HCEC 1CT (cell line): ENCODE measurements at places on chromosomes 2 and 18.
A peak's percentile ranks its signal among the peaks of the same experiment; 100 is the strongest.

DNA sequence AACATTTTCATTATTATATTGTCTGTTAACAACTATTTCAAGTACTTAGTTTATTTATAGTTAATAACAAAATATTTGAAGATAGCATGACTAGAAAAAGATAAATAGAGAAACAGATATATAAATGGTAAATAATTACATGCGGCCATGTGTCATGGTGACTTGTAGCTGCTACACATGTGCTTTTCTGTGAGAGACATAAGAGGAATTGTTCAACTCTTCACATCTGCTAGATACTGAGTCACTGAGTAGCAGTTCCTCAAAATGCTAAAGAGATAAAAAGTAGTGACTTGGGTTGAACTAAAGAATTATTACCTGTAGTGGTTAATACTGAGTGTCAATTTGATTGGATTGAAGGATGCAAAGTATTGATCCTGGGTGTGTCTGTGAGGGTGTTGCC lies 37.5 kb upstream of the SCN9A start:
- peak; percentile 58 for DNase-seq

- DNase-seq: no peak
Observed at GRCh38 chr2:223501641-223502040, 100.5 kb downstream of the SCG2 start.

DNA sequence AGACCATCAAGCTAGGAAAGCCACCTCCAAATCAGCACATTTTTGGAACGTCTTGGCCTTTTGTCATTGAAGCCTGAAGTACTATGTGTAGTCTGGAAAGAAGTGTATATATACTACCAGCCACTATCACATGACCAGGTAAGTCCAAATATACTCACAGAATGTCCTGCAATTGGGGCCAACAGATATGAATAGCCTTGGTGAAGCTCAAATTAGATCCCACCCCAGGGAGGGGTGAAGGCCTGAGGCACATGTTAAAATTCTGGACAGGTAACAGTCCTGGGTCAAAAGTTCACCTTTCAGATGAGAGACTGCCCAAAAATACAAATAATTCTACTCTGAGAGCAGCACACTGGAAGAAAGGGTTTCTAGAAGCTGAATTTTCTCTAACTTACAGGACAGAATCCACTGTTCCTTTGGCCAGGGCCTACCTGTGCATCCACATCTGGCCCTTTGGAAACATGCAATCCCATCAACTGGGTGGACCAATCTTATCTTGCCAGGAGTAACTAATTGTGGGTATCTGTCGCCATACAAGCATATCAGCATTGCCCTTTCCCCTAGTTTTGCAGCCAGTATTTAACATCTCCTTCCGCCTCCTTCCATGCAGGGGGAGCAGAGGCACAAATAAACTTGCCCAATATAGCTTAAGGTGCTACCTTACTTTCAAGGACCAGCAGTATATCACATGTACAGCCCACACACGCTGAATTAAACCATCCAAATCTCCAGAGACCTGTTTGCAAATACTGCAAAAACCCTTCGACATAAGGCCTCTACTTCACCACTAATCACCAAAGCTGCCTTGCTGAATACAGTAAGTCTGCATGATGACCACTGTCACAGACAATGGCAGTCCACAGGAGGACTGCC lies 67.8 kb downstream of the EIF5B start:
- no peak for DNase-seq

DNA sequence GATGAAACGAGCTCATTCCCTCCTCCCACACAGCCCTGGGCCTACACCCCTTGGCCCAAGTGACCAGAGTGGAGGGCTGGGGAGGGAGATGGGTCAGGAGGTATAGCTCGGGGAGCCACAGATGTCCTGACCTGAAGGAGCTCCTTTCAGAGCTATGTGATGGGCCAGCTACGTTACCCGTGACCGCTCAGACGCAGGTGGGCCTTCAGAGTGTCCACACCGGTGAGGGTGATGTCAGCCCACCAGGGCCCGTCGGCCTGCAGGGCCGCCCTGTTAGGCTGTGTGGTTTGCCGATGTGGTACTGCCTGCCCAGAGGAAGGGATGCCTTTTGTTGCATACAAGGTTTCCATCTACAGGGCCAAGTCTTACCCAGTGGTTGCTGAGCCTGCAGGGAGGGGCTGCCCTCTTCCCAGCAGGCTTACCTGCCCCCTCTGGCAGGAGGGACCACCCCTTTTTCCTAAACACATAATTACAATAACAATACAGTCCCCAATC lies 41.8 kb upstream of the FOSL2 start:
- DNase-seq: no peak

GRCh38 chr2:239619369-239619768 lies 218.5 kb upstream of the HDAC4 start:
- no peak for DNase-seq

DNA sequence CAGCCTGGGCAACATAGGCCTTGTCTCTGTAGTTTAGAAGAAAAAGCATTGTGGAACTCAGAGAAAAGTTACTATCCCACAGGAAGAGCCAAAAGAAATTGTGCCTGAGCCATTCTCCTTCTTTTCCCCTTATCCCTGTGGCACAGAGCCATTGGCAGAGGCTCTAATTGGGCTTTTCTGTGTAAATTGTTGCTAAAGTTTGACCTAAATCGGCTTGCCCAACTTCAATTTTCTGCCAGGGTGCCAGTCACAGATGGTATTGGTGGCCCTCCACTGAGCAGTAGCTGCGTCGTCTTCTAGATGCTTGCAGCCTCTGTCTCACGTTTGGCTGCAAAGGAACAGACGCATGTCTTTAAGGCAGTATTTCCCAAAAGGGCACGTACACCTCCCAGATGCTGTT lies 30.3 kb downstream of the ZNF532 start:
- DNase-seq: no peak

DNA sequence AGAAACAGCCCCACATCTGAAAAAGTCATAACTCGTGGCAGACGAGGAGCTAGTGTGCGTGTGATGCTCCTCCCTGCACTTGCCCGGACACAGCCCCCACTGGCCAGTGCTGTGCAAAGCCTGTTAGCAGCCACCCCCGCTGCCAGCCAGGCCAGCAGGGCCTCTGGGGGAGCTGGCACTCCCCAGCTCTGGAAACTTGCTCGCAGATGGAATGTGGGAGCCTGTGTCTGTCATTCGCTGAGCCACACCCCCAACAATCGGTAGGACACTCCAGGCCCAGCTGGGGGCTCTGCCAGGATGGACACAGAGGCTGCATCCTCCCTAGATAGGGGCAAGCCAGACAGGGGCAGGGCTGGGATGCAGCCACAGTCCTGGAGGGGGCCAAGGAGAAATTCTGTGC lies 62.4 kb upstream of the ATG16L1 start:
- DNase-seq: no peak

GRCh38 chr2:216222650-216223352 lies 113.7 kb downstream of the XRCC5 start:
- peak; percentile 53 for DNase-seq

- no peak for DNase-seq
Observed at GRCh38 chr2:108905176-108905575, 83.8 kb downstream of the EDAR start.

- DNase-seq: no peak
Observed at GRCh38 chr2:141534666-141535362, 596.0 kb downstream of the LRP1B start.

GRCh38 chr2:46689993-46690392 lies 210.6 kb downstream of the TMEM247 start:
- peak; percentile 47 for DNase-seq

- DNase-seq: no peak
Observed at GRCh38 chr2:65429786-65430602, 2.4 kb downstream of the SPRED2 start.

DNA sequence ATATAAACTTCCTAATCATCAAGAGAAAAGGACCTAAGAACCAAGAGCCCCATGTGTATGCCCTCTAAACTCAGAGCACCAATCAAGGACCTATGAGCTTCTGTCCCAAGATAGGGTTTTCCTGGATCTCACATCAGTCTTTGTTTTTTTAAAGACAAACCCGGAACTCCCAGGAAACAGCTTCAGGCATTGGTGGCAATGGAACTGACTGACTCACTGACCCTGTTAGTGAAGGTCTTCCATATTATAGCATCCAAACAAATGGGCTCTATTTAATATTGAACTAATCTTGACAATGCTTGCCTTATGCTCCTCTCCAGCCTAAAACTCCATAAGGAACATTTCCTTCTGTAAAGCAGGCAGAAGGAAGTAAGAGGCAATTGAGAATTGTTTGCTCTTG lies 63.5 kb upstream of the RPE start:
- DNase-seq: no peak

- no peak for DNase-seq
Observed at GRCh38 chr2:179252423-179252822, 12.2 kb downstream of the SESTD1 start.

DNA sequence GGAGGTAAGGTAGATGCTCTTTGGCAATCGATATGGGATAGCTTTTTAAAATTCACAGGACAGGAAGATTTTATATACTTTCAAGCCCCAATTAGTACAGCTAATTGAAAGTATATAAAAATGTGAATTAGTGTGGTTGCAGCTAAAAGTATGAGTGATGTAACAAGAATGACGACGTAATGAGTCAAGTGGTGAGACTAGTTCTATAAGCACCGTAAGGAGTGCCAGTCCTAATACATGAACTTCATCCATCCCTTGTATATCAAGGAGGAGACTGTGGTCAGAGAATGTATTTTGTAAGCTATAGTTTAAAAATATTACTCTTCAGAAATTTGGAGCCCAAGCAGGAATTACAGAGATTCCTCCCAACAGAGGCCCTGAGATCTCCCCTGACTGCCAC lies 25.8 kb downstream of the DNAJC27 start:
- DNase-seq: peak; percentile 50

GRCh38 chr18:31490387-31490786 lies 7.6 kb upstream of the DSG2 start:
- DNase-seq: no peak

- DNase-seq: no peak
Observed at GRCh38 chr18:63158676-63159291, 160.8 kb downstream of the BCL2 start.

- DNase-seq: no peak
Observed at GRCh38 chr2:200695191-200695590, 109.4 kb downstream of the AOX1 start.

DNA sequence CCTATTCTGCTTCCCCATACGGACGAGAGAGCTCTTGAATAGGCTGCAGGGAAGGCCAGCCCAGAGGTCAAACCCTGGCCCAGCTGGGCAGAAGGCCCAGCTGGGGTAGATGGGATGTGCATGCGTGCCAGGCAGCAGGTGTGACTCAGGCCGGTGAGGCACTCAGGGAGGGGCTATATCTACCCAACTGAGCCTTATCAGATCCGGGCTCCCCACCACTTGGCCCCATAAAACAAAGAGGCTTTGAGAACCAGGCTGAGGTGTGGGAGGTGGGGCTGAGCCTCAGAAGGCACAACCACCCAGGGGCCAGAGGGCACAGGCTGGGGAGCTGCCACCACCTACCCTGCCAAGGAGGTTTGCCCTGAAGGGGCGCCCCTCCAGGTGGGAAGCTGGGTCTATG lies 8.0 kb upstream of the CFAP65 start:
- no peak for DNase-seq

DNA sequence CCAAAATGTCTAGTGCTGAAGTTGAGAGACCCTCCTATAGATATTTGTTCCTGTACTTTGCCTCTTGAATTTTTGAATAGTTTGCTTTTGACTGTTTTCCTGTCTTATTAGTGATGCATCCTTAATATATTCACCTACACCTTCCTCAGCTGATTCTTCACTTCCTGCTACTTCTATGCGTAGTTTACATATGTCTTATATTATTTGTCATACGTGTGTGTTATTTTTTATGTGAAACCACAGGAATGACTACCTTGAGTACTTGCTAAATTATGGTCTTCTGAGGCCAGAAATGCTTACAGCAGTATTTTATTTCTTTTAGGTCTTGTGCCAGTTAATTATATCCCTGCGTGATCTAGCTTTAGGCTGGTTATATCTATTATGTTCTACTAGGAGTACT lies 9.9 kb downstream of the UBE2E3 start:
- DNase-seq: no peak

DNA sequence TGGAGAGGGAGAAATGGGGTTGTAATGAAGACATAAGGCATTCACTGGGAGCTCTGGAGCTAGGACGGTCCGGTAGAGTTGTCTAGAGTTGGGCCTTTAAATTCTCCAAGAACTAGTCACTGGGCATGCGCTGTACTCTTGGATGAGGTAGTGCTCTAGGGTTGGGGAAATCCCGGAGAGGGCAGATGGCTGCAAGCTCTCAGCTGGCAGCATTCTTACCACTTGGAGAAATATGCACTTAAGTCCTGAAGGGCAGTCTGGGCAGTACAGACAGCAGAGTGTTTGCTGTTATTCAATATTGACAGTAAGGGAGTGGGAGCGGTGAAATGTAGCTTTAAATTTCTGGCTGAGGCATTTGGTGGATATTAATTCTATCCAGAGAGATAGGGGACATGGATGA lies 214.6 kb downstream of the RDH14 start:
- no peak for DNase-seq

DNA sequence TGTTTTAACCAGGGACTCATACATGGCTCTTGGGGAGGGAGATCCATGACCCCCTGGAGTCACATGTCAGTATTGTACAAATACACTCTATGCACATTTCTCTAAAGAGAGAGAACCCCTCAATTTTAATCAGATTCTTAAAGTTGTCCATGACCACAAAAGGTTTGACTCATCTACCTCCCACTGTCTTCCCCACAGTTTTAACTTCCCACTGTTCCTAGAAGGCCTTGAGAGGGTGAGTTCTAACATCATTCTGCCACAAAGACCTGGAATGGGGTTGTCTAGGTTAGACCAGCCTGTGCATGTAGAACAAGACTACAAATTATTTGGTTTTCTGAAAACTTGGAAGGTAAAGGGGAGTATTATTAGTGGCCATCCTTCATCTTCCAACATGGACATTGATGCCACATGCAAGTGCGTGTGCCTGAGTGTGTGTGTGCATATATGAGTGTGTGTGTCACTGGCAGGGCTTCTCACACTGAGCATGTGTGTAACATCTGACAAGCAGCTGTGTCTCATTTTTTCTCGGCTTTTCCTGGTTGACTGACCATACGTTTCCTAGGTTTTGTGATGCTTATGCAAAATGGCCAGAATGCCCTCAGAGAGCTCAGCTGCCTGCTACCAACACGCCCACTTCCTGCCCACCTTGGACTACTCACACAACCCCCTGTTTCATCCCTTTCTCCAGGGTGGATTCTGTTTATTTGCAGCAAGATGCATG lies 94.6 kb upstream of the LGALSL start:
- peak; percentile 36 for DNase-seq

DNA sequence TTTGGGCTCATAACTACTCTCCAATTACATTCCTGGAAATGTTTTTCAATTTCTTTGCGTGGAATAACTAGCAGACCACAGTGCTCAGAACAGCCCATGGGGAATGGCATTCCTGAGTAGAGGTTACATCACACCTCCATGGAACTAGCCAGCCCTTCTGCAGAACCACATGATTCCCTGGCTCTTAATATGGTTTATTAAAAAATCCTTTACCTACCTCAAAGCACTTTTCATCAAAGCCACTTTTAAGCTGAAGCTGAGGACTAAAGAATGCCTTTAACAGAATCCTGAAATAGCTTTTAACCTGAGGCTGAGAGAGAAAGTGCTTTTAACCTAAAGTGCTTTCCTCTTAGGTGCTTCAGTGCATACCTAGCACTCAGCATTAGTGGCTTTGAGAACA lies 376.3 kb downstream of the ARHGAP15 start:
- no peak for DNase-seq

- DNase-seq: no peak
Observed at GRCh38 chr18:13378150-13378549, 159.6 kb downstream of the LDLRAD4 start.
